Activated naive CD4-positive, alpha-beta T cell treated with anti-CD3 and anti-CD28 coated beads for 36 hours (primary cell): ENCODE measurements at places on chromosomes 1 and 21. TPM values are rescaled to one million over a fixed set of nuclear protein-coding genes. Genes with fewer than 3 reads are reported as not detected.

DNA sequence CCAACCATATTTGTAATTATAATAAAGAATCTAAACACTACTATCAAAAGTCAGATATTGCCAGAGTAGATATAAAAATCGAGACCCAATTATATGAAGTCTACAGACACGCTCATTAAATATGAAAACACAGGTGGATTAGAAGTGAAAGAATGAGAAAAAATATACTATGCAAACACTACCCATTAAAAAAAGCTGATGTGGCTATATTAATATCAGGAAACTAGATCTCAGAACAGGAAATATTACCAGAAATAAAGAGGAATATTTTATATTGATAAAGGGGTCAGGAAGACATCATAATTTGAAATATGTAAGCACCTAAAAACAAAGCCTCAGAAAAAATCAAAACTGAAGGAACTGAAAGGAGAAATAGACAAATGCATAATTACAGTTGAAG, 88.3 kb downstream of the URB2 start:
- no peak for DNase-seq

GRCh38 chr1:37890378-37891014, 31.1 kb upstream of the MTF1 start:
- no peak for DNase-seq

The MAP1LC3C gene
- not detected for total RNA-seq

GRCh38 chr1:106879538-106879937, 176.9 kb upstream of the PRMT6 start:
- DNase-seq = no peak

- no peak for DNase-seq
These were observed 59.1 kb downstream of the GORAB start for GRCh38 chr1:170590921-170591705.

- DNase-seq = no peak
These were observed 1.4 kb upstream of the GSTM4 start for GRCh38 chr1:109654519-109654918.

The SLC1A7 gene
- not detected for total RNA-seq

The FMO3 gene
- not detected for total RNA-seq

DNA sequence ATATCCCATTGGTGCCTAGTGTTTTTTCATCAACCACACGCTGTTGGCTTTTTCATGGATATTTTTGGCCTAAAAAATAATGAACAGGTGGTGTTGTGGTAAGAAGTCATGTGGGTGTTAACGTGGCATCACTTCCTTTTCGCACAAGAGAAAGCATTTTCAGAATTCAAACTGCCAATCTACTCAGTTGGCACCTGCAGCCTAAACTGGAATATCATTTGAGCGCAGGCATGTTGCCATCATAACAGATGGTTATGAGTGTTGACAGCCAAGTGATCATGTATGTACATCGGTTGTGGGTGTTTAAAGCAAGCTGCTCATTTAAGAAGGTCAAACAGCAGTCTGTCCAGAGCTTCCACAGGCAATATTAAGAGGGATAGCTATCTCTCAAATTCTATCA, 1963.0 kb downstream of the NCAM2 start:
- DNase-seq = no peak

- no peak for DNase-seq
These were observed 402.0 kb downstream of the PTPRU start for GRCh38 chr1:29638281-29638680.

DNA sequence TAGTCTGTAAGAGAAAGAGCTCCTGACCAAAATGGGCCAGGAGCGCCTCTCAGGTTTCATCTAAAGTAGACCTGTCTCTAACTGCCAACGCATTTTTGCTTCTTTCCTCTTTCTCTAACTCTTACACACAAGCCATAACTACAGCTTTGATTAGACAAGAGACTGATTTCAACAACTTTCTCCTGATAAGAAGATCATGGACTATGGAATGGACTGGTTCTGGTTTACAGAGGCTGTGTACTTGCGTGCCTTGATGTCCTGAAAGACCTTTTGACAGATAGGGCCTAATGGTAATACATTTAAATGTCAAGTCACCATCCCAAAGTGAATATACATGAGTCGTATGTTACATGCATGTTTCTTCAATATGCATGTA, 3.7 kb upstream of the SETD4 start:
- DNase-seq = no peak

GRCh38 chr1:50231209-50231608, 122.5 kb downstream of the ELAVL4 start:
- no peak for DNase-seq

GRCh38 chr1:91872000-91872399, 14.0 kb downstream of the TGFBR3 start:
- DNase-seq = no peak

DNA sequence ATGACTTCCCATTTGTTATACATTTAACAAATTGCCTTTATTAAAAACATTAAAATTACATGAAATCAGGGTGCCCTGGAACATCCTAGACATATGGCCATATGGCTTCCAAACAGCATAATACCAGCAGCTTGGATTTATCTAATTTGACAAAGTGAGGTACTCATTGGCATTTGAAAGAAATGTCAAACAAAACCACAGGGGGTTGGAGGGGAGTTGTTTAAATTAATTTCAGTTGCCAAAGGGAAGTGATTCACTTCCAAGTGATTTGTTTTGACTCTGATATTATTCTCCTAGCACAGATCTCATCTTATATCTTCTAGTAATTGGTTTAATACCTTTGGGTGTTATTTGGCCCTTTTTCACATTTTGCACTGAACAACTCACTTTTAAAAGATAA, 24.5 kb upstream of the POU2F1 start:
- no peak for DNase-seq

DNA sequence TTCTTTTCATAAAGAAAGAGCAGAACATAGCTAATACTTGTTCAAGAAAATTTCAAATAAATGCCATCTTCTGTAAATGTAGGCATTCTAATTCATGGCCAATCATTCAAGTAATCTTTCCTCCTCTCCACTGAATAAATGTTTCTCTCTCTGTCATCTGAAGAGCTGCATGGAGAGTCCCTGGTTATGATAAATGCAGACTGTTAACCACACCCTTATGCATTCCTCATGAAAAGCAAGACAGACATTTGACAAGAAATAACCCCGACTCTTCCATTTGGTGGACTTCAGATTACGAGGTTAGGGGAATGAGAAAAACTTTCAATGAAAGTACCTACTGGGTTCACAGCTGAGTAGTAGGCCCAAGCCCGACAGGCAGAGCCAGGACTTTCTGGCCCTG, 44.7 kb upstream of the SLC19A2 start:
- DNase-seq = no peak

GRCh38 chr1:236997882-236998281, 6.4 kb downstream of the MT1HL1 start:
- no peak for DNase-seq

DNA sequence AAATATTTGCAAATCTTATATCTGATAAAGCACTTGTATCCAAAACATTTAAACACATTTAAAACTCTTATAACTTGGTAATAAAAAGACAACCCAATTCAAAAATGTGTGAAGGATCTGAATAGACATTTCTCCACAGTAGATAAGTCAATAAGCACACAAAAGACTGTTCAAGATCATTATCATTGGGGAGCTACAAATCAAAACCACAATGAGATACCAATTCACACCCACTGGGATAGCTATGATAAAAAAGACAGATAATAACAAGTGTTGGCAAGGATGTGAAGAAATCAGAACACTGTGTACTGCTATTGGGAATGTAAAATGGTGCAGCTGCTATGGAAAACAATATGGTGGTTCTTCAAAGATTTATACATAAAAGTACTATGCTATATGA, 5.1 kb upstream of the LIN9 start:
- no peak for DNase-seq

- no peak for DNase-seq
These were observed 260.7 kb upstream of the CSF3R start for GRCh38 chr1:36743286-36744005.

- DNase-seq = peak; percentile 80
These were observed 125.1 kb upstream of the IPO9 start for GRCh38 chr1:201703621-201704438.

- no peak for DNase-seq
These were observed 36.3 kb downstream of the MARK1 start for GRCh38 chr1:220564216-220564615.

GRCh38 chr1:67755619-67756018, 70.6 kb downstream of the GADD45A start:
- no peak for DNase-seq

The TLR5 gene
- 0.67 TPM for total RNA-seq

The RIMKLA gene
- 1.2 TPM for total RNA-seq

DNA sequence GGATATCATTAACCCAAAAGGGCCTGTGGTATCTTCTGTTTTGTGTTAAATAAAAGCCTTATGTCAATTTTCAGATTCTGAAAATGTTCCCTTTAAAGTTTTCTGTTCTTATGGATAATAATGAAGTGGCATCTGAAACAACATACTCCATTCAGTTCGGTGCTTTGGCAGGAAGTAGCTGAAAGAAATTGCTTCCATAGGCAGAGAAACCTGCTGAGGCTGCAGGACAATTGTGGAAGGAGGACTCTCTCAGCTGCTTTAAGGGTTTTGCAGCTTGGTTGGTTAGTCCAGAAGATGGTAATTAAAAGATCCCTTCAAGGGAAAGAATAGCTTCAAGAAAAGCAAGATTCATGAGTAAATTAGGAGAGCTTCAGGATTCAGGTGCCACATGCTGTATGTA, 30.5 kb upstream of the NRIP1 start:
- DNase-seq = no peak

DNA sequence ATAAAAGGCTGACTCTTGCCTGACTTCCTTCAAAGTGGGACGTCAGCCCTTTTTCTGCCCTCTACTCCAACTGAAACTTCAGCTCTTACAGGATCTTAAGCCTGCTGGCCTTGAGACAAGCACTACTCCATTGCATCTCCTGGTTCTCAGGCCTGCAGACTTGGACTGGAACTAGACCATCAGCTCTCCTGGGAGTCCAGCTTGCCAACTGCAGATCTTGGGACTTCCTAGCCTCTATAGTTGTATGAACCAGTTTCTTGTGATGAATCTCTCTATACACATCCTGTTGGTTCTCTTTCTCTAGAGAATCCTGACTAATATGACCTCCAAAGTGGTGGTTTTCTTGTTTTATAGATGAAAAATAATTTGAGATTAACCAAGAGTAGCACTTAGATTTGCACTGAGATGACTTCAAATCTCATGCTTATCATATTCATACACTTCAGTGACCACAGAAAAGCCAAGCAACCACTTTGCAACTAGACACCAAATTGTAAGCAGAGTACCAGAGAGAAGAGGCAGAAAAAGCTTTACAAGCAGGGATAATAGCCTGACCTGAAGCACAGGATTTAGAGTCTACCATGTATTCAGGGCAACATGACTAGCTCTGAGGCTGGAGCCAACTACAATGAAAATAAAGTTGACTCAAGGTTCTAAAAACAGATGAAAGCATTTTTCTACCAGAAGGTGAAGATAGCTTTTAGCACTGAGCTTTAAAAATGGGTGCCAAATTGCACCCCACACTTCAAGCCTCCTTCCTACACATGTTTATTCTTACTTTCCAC, 661.3 kb upstream of the USP24 start:
- DNase-seq = no peak

GRCh38 chr1:197327776-197328364, 59.8 kb downstream of the CRB1 start:
- DNase-seq = no peak

- peak; percentile 53 for DNase-seq
These were observed 84.4 kb upstream of the RAB4A start for GRCh38 chr1:229186373-229187056.
